Right hindlimb (tissue), 1 donor: ENCODE measurements at places on chromosomes 7 and 10.

DNA sequence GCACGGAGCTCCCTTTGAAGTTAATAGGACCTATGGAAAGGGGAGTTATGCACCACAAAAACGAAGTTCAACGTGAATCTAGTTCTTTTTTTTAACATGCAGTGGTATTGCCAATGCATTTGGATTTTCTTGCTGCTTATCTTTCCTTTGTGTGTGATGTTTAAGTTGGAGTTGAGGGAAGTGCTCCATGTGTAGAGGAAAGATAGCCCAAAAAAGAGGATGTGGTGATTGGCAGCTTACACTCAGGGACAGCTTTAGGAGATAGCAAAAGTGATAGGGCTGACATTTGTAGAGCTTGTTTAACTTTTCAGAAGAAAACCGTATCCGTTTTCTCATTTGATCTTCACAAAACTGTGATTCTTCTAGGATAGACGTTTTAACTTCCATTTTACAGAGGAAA lies 101.3 kb downstream of the MDFIC start:
- no peak for DNase-seq

GRCh38 chr10:34507217-34507616 lies 307.9 kb downstream of the PARD3 start:
- no peak for DNase-seq

DNA sequence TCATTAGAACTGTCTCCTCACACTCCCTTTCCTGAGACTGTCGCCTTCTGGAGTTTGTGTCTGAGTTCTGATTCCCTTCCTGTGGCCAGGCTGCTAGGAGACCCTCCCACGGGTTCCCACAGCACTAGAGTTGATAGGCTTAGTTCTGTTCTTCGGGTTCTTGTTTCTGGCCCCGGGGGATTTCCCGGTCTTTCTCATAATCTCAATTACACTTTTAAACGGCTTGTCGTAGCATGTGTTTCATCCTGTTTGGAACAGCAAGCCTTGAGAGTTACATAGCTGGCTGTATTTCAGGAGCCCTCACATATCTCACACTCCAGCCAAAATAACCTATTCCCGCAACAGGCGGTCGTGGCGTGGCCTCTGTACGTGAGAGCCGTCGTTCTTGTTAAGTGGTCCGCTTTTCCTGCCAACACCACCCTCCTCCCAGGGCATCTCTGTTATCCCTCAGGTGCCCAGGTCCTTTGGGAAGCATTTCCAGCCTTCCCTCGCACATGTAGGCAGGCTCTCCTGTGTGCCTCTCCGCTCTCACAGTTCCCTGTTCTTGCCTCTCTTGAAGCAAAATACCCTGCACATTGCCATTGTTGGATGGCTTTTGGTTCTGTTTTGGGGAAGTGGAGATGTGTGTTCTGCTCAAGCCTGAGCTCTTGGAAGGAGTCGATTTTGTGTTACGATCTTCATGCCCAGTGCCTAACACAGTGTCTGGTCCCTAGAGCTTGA lies 46.0 kb downstream of the CDC123 start:
- DNase-seq: peak; percentile 34

GRCh38 chr7:131161103-131161502 lies 166.6 kb upstream of the MKLN1 start:
- no peak for DNase-seq
